ENCODE measurements at places on chromosomes 2 and 18. TPM values are rescaled to one million over a fixed set of nuclear protein-coding genes. Genes with fewer than 3 reads are reported as not detected.

TCF7L1 gene
- 14.1 TPM for total RNA-seq

LRRTM4 gene
- 8.1 TPM for total RNA-seq

RPL31 gene
- 1,021 TPM for total RNA-seq

GRCh38 chr2:180778291-180778690, 202.1 kb upstream of the UBE2E3 start:
- H3K4me1 ChIP-seq = no peaks in the 10 kb centered on the region
- no peak overlapping the region for H3K4me3 ChIP-seq
- no peaks in the 10 kb centered on the region for H3K36me3 ChIP-seq
- H3K27ac ChIP-seq = no peak overlapping the region
- DNase-seq = no peak

DNA sequence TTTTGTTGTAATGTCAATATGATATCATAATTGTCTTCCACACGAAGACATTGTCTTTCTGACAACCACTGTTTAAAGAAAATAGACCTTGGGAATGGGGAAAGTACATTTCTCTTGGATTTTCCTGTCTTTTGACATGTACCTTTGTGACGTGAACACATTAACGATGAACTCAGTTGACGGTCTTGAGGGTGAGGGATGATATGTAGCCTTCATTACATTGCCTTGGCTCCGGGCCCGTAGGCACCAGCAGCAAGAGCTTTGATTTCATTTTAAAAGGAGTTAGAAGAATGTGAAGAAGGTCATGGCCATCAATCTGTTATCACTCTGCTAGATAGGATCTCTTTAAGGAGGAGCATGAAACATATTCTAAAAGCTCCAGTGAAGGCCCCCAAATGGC, 80.9 kb downstream of the LYPD6B start:
- no peak for DNase-seq
- H3K27me3 ChIP-seq = no peaks in the 10 kb centered on the region
- H3K4me3 ChIP-seq = no peak overlapping the region
- H3K4me1 ChIP-seq = no peaks in the 10 kb centered on the region
- no peak overlapping the region for H3K27ac ChIP-seq

DNA sequence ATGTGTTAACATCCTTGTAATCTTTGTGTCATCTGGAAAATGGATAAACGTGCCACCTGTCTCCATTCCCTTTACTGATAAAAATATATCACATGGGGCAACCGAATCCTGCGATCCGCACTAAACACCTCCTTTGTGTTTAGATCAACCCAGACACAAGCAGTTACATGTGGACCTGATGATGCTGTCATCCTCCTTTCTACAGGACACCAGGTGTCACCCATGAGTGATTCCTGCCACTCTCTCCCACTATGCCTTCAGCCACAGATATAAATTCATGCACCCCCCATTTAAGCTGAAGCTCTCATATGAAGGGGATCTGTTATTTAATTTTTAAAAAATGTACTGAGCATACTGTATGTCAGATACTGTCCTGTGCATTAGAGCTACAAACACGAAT, 81.3 kb downstream of the VIT start:
- H3K27ac ChIP-seq = no peak overlapping the region
- peaks cover 22% of the 10 kb centered on the region for H3K4me1 ChIP-seq
- DNase-seq = no peak
- no peaks in the 10 kb centered on the region for H3K27me3 ChIP-seq

Measured in tibial nerve (tissue), 4 donors.